ENCODE measurements at places on chromosomes 4 and X.

DNA sequence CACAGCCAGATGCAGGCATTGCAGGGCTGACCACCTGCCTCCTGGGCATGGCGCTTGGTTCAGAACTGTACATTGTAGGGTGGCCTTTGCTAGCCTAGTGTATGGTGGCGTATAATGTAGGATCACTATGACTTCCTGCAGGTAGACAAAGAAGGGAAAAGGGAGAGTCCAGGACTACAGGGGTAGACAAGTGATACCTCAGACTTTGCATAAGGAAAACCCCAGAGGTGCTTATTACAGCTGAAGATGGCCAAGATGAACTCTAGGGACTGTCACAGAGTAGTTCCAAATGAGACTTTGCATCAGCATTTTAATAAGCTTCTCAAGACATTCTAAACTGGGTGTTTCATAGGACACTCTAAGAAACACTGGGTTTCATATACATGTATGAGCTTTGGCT, 116.4 kb upstream of the PUDP start:
- no peak for DNase-seq

- no peak for DNase-seq
Observed at GRCh38 chr4:74548561-74548960, 103.6 kb downstream of the AREG start.

GRCh38 chrX:129843209-129843458, 552 bp downstream of the ZDHHC9 start:
- no peak for DNase-seq

GRCh38 chrX:105635794-105636193, 186.5 kb upstream of the NRK start:
- DNase-seq = no peak

GRCh38 chr4:15145709-15146108, 143.4 kb downstream of the CPEB2 start:
- DNase-seq = no peak

DNA sequence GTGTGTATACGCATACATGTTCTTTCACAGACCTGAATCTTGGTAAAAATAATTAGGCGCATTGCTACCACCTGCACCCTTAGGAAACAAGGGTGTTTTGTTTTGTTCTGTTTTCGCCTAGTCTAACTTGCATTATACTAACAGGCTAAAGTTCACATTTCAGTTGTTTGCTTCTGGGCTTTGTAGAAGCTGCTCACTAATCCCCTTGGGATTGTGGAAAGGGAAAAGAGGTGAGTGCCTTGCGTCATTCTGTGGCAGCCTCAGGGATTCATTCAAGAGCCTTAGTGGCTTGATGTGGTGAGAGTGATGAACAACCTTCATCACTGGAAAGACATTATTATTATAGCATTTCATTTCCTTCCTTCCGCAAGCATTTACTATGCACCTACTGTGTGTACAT, 331.1 kb downstream of the ADGRL3 start:
- no peak for DNase-seq

DNA sequence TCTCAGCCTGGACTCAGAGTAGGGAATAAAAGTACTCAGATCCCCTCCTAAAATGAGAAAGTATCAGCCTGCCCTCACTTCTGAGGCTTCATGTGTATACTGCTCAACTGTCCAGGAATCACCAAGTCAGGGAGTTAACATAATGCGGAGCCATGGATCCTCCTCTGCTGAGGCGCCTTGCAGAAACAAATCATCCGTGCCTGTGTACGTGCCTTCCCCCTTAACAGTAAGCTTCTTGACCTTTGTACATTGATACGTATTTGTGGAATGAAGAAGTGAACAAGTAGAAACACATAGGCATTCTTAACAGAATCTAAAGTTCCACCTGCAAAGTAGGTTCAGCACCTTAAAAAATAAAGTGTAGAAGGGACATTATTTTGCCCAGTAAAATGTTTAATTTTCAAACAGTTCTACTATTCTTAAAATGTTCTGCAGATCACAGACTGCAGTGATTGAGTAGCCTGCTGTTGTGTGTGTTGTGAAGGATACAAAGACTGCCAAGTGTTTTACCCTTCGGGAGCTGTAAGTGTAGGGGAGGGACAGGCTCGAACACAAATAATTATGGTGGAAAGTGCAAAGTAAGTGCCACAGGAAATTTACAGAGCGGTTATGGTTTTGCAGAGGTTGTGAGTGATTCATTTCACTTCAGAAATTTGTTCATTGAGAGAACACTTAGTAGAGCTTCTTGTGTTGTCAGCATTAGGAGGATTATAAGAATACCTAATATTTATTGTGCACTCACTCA, 61.9 kb downstream of the ARHGAP10 start:
- DNase-seq = no peak

DNA sequence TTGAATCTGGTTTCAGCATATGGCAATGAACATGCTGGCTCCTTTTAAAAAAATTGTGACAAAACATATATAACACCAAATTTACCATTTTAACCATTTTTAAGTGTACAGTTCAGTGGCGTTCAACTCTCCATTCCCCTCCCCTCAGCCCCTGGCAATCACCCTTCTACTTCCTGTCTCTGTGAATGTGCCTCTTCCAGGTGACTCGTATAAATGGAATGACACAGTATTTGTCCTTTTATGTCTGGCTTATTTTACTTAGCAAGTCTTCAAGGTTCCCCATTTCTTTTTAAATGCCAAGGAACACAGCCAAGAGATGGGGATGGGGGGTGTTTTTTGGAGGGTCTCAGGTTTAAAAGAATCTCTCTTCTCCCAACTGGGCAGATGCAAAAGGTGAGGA, 35.4 kb upstream of the BCLAF3 start:
- DNase-seq = no peak

DNA sequence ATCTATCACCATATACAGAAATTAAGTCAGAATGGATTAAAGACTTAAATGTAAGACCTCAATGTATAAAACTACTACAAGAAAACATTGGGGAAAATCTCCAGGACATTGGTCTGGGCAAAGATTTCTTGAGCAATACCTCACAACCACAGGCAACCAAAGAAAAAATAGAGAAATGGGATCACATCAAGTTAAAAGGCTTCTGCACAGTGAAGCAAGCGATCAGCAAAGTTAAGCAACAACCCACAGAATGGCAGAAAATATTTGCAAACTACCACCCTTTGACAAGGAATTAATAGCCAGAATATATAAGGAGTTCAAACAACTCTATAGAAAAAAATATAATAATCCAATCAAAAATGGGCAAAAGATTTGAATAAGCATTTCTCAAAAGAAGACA, 236.9 kb upstream of the EMCN start:
- no peak for DNase-seq

DNA sequence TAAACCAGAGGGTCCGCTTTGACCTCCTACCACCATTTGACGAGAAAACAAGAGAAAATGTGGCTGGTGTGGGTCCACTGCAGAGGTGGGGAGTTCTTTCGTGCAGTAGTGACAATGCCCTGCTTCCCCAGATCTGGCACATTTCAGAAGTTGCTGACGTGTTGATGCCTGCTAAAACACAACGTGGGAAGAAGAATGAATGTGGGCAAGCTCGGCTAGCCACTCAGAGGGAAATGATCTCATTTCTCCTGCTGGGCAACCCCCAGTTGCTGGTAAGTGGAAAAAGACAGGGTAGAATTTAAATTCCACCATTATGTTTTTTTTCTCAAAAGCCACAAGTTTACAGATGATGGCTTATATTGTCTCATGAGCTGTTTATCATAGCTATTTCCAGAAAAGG, 77.9 kb downstream of the LUZP4 start:
- no peak for DNase-seq

DNA sequence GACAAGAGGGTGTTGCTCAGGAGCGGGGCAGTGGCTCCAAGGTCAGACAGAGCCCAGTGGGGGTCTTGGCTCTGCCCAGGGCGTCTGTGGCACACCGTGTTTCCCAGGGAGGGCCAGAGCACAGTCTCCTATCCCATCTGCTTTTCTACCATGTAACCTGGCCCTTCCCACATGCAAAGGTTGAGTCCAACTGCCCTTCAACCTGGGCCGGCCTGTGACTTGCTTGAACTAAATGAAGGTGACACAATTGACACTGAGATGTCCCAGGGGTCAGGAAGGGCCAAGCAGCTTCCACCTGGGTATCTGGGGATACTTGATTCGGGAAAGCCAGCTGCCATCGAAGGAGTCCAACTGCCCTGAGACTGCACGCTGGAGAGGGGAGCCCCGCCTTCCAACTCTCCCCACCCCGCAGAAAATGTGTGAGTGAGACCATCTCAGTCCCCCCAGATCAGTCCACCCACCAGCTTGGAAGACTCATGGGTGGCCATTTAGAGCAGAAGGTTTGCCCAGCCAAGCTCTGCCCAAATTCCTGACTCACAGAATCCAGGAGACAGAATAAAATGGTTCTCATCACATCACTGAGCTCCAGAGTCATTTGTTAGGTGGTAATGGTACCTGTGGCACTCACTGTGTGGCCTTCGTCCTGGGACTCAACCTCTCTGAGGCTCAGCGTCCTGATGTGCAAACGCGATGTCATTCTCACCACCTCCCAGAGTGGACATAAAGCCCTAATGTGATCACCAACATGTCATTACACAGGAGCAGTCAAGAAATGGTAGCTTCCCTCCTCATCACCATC, 18.1 kb downstream of the PPP2R2C start:
- DNase-seq = no peak

GRCh38 chr4:111937368-111937767, 207.9 kb upstream of the FAM241A start:
- DNase-seq = no peak

DNA sequence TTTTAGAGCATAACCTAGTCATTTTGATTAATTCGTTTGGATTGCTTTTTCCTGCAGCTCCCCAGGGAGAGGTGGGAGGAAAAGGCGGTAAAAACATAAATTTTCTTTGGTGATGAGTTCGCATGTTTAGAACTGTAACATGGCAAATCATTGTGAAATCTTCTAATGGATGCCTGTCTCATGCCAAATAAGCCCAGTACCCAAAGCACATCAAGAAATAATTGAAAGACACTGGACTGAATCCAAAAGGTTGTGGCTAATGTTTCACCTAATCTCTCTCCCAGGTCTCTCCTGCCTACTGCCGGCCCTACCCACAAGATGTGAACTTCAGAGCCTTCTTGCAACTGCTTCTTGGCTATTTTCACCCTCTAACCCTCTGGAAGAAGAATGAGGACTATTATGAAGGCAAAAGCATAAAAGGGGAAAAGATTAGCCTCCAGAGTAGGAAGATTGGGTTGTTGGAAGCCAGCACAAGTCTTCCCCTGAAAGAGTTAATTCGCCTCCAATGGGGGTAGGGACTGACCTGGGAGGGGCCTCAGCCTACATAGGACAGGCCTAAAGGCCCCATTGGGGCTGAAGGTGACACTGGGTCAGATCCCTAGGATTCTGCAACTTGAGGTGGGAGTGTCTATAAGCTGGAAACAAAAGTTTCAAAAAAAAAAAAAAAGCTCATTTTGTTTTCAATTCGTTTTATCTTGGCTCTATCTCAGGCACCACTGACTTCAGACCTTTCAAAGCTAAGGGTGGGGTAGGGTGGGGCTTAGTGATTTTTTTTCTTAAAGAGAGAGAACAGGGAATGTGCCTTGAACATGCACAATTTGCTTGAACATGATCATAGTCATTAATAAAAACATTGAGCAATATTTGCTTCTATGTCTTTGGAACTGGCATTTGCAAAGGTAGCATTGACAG, 278.6 kb upstream of the KLF3 start:
- DNase-seq = no peak

DNA sequence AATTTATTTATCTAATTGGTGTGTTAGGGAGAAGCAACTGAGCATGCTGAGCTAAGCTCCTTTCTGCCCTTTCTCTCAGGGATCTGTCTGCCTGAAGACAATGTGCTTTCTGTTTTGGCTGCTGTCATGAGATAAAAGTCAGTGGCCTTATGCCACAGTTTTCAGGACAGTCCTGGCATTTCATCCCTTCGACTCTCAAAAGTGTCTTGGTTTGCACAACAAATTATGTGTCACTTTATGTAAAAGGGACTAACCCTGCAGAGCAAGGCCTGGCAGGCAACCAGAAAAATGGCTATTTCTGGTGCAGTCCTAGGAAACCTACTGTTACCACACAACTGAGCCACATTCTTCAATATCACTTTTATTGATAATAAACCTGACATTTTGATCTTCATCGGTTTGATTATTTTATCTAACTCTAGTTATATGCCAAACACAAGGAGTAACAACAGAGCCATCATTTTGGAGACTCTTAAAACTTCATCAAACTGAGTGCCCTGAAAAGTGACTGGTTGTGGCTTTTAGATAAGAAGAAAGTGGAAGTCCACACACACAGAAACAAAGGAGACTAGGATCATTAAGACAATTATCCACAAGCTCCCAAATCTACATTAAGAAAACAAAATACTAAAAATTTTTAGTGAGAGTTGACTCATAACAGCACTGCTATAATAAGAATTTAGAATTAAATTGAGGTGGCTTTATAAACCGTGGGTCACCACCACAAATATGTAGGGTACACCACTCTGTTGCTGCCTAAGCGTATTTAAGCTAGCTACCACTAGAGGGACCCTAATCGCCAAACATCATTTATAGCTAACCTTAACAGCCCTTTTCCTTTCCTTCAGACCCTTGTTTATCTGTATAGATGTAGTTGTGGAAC, 95.9 kb upstream of the PTPN13 start:
- DNase-seq = no peak

DNA sequence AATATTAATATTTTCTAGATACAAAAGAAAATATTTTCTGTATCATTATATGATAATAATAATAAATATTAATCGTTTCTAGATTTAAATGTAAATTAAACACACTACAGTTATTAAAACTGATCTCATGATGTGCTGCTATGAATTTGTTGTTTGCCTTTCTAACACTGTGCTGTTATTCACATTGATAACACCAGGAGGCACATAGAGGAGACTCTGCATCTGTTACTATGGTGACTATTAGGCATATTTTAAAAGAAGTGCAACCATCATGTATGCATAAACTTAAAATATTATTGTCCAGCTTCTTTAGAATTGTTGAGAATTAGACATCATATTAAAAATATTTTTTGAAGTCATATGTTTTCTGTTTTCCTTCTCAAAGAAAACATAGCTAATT, 11.8 kb upstream of the PDGFC start:
- no peak for DNase-seq

DNA sequence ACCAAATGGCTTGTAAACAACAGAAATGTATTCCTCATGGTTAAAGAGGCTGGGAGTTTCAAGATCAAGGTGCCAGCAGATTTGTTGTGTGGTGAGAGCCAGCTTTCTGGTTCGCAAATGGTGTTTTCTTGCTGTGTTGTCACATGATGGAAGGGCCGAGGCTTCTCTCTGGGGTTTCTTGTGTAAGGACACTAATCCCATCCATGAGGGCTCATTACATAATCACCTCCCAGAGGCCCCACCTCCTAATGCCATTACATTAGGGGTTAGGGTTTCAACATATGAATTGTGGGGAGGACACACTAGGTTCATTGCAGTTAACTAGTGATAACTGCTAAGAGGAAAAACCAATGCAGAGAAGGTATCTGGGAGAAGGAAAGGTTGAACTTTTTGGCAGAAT, 103.5 kb upstream of the ENPEP start:
- no peak for DNase-seq

- DNase-seq = peak; percentile 52
Observed at GRCh38 chr4:1413687-1414479, 7.6 kb upstream of the NKX1-1 start.

DNA sequence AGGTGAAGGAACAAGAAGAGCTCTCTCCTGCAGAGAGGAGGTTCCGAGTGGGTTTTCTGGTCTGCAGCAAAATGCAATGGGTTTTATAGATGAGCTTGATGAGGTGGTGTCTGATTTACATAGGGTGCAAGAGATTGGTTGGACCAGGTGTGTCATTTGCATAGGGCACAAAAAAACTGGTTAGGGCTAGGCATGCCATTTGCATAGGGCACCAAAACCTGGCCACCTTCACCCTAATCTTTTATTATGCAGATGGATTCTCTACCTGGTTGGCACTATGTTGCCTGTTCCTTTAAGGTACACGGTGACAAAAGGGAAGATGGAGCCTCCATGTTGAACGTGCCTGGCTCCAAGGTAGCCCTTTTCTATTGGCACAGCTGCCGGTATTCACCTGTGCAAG, 94.5 kb upstream of the PRKX start:
- DNase-seq = no peak
